ENCODE measurements at places on chromosomes 16 and 17. TPM values are rescaled to one million over a fixed set of nuclear protein-coding genes. Genes with fewer than 3 reads are reported as not detected.
A peak's percentile ranks its signal among the peaks of the same experiment; 100 is the strongest.

DNA sequence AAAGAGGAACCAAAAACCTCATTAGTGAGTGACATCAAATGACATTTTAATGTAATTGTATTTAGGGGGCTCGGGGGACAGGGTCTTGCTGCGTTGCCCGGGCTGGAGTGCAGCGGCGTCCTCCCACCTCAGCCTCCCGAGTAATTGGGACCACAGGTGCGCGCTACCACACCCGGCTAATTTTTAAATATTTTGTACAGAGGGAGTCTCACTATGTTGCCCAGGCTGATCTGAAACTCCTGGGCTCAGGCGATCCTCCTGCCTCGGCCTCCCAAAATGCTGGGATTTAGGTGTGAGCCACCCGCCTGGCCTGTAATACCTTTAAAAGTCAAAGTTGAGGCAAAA, 581 bp downstream of the SNRNP25 start:
- peaks cover 9% of the 10 kb centered on the region for H3K36me3 ChIP-seq
- no peaks in the 10 kb centered on the region for H3K4me1 ChIP-seq
- no peak overlapping the region for H3K27ac ChIP-seq
- H3K4me3 ChIP-seq, result peak overlapping the region; percentile 93
- no peak for DNase-seq
- no peaks in the 10 kb centered on the region for H3K27me3 ChIP-seq

Gene GAN
- polyA plus RNA-seq, result 0.68 TPM

Gene MMP2
- polyA plus RNA-seq, result 6.5 TPM

DNA sequence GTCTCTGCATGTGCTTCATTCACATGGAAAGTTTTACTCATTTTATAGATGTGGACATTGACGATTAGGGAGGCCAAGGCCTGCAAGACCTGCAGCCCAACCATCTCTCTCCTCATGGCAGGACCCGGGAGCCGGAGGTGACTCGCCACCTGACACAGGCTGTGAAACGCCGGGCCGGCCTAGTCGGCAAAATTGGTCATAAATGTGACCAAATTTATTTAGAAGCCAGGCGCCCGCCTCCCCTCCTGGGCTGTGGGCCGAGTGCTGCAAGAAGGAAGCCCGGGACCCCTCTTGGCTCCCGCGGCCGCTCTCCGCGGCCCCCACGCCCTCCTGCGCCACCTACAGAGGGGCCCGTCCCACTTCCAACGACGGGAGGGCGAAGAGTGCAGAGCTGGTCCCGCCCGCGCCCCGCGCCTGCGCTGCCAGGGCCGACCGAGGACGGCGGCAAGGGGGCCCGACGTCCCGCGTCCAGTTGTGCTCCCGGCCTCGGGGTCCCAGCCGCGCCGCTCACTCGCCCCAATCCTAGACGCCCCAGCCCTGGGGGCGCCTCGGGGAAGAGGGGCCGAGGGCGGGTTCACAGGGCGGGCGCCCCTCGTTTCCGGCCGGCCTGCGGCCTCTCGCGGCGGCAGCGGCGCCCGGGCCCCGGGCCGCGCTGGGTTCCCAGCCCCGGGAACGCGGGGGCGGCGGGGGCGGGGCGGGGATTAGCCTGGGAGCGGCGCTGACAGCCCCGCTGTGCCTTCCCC, 47.5 kb downstream of the WNT3 start:
- peak; percentile 34 for DNase-seq
- no peaks in the 10 kb centered on the region for H3K4me1 ChIP-seq
- peak overlapping the region; percentile 56 for H3K4me3 ChIP-seq
- H3K27ac ChIP-seq, result no peak overlapping the region
- H3K27me3 ChIP-seq, result no peaks in the 10 kb centered on the region

Gene INCA1
- polyA plus RNA-seq, result 1.8 TPM

GRCh38 chr16:84574191-84574590, 43.7 kb downstream of the COTL1 start:
- no peak overlapping the region for H3K4me3 ChIP-seq
- H3K36me3 ChIP-seq, result no peaks in the 10 kb centered on the region
- no peak overlapping the region for H3K27ac ChIP-seq
- H3K27me3 ChIP-seq, result no peaks in the 10 kb centered on the region
- peaks cover 4% of the 10 kb centered on the region for H3K4me1 ChIP-seq
- DNase-seq, result no peak

Gene CCL5
- 2.1 TPM for polyA plus RNA-seq

GRCh38 chr16:3470723-3471122, 24.6 kb downstream of the C16orf90 start:
- no peak overlapping the region for H3K27ac ChIP-seq
- no peaks in the 10 kb centered on the region for H3K4me1 ChIP-seq
- no peak for DNase-seq
- H3K27me3 ChIP-seq, result no peaks in the 10 kb centered on the region
- H3K36me3 ChIP-seq, result no peaks in the 10 kb centered on the region

DNA sequence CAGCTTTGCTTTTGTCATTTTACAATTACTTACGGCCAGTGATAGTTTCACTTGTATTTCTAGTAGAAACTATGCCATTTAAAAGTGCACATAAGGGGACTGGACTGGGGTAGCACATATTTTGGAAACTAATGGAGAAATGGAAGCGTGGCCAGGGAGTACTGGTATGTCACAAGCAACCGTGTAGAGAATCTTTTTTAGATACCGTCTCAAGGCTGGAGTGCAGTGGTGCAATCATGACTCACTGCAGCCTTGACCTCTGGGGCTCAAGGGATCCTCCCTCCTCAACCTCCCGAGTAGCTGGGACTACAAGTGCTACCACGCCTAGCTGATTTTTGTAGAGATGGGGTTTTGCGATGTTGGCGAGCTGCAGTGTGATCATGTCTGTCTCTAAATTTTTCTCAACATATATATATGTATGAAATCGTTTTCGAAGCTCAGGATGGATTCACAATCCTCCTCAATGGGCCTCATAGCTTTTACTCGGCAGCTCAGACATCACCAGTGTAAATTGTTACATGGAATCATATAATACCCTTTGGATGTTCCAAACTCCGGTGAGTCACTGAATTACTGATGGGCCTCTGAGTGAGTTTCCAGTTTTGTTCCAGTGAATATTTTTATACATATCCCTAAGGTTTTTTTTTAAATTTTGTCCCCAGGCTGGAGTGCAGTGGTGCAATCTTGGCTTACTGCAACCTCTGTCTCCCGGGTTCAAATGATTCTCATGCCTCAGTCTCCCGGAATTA, 51.7 kb downstream of the ZNF778 start:
- H3K27me3 ChIP-seq, result no peaks in the 10 kb centered on the region
- H3K36me3 ChIP-seq, result peaks cover 10% of the 10 kb centered on the region
- no peak overlapping the region for H3K4me3 ChIP-seq
- H3K4me1 ChIP-seq, result no peaks in the 10 kb centered on the region

Gene EPOP
- 1.4 TPM for polyA plus RNA-seq

DNA sequence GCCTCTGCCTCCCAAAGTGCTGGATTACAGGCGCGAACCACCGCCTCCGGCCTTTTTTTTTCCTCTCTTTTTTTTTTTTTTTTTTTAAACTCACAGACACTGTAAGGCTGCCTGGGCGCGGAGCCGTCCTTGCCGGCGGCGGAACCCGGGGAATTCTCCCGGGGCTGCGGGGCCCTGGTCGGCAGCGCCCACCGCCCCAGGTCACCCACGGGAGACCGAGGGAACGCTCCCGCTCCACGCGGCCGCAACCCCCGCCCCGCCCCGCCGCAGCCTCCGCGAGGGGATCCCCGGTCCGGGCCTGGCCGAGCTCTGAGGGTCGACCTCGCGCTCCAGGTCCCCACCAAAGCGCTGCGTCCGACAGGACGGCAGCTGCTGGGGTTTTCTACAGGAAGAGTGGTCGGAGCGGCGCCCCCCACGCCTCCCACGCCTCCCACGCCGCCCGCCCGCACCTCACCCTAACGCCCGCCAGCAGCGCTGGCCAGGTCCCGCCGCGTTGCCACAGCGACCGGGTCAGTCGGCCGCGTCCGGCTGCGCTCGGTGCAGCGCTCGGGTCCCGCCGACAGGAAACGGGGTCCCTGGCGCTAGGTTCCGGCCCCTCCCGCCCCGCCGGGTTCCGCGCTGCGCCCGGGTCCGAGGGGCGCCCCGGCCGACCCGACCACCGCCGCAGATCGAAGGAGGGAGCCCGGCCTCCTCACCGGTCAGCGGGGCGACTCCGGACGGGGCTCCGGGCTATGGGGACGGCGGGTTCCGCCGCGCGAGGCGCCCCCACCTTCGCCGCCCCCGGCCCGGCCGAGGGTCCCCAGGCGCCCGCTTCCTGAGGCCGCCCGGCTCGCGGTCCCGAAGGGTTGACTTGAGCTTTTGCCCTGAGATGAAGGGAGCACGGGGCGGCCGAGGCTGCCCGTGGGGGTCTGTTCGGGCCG, at the start of gene CCDC57:
Gene CCDC57, minus strand, starts transcription at position 512 of the 920 bp plus-strand sequence. CDS start 10,898 bp downstream, outside the sequence.
- no peaks in the 10 kb centered on the region for H3K27me3 ChIP-seq
- H3K36me3 ChIP-seq, result no peaks in the 10 kb centered on the region
- H3K4me3 ChIP-seq, result peak within 1 kb of the TSS; percentile 76
- peak within 1 kb of the TSS; percentile 77 for H3K27ac ChIP-seq
- peaks cover 11% of the 10 kb centered on the region for H3K4me1 ChIP-seq

GRCh38 chr17:44539673-44540072, 17.6 kb upstream of the FZD2 start:
- no peaks in the 10 kb centered on the region for H3K27me3 ChIP-seq
- no peak overlapping the region for H3K4me3 ChIP-seq
- no peaks in the 10 kb centered on the region for H3K4me1 ChIP-seq

DNA sequence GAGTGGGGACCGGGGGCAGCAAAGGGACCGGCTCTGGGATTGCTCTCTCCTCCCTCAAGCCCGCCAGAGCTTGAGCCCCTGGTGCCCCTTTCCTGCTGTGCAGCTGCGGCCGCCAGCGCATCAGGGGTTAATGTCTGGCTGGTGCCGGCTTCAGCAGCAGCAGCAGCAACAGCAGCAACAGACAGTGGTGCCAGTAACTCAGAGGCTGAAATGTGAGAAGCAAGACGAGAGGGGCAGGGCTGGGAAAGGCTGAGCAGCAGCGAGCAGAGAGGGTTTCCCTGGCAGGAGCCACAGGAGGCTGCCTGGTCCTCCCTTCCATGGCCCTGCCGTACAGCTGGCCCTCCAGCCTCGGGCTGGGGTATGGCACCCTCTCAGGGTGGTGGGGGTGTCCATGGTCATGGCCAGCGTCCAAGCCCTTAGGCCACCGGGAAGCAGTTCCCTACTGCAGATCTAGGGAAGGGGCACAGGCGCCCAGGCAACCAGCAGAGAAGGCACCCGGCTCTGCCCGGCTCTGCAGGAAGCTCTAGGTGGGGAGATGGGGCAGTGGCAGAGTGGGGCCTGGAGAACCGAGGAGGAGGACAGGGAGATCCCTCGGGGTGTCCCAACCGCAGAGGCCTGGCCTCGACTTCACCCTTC, 21.1 kb upstream of the TFAP4 start:
- H3K36me3 ChIP-seq, result no peaks in the 10 kb centered on the region
- H3K4me3 ChIP-seq, result no peak overlapping the region
- peak overlapping the region; percentile 44 for H3K27ac ChIP-seq
- DNase-seq, result peak; percentile 56
- no peaks in the 10 kb centered on the region for H3K4me1 ChIP-seq

- H3K27ac ChIP-seq, result no peak overlapping the region
- H3K4me1 ChIP-seq, result no peaks in the 10 kb centered on the region
- no peaks in the 10 kb centered on the region for H3K27me3 ChIP-seq
- no peak for DNase-seq
- no peak overlapping the region for H3K4me3 ChIP-seq
Observed at GRCh38 chr17:64608571-64608981, 53.5 kb downstream of the SMURF2 start.

GRCh38 chr16:53912155-53912554, 208.2 kb downstream of the FTO start:
- no peaks in the 10 kb centered on the region for H3K27me3 ChIP-seq
- H3K4me1 ChIP-seq, result peaks cover 12% of the 10 kb centered on the region
- H3K27ac ChIP-seq, result no peak overlapping the region
- DNase-seq, result no peak

- no peaks in the 10 kb centered on the region for H3K36me3 ChIP-seq
- no peak overlapping the region for H3K27ac ChIP-seq
- no peak overlapping the region for H3K4me3 ChIP-seq
- H3K4me1 ChIP-seq, result no peaks in the 10 kb centered on the region
- no peaks in the 10 kb centered on the region for H3K27me3 ChIP-seq
Observed at GRCh38 chr17:4165301-4166010, 22.5 kb downstream of the CYB5D2 start.

- H3K27me3 ChIP-seq, result no peaks in the 10 kb centered on the region
- no peak for DNase-seq
- no peaks in the 10 kb centered on the region for H3K36me3 ChIP-seq
- no peak overlapping the region for H3K4me3 ChIP-seq
- no peak overlapping the region for H3K27ac ChIP-seq
Observed at GRCh38 chr16:48583075-48584065, 26.6 kb downstream of the N4BP1 start.

Gene SYT17
- polyA plus RNA-seq, result 11.4 TPM

- DNase-seq, result peak; percentile 59
- H3K27me3 ChIP-seq, result no peaks in the 10 kb centered on the region
- H3K27ac ChIP-seq, result no peak overlapping the region
Observed at GRCh38 chr17:78132084-78132676, 1.6 kb downstream of the TMC8 start.

Gene UTS2R
- polyA plus RNA-seq, result not detected

DNA sequence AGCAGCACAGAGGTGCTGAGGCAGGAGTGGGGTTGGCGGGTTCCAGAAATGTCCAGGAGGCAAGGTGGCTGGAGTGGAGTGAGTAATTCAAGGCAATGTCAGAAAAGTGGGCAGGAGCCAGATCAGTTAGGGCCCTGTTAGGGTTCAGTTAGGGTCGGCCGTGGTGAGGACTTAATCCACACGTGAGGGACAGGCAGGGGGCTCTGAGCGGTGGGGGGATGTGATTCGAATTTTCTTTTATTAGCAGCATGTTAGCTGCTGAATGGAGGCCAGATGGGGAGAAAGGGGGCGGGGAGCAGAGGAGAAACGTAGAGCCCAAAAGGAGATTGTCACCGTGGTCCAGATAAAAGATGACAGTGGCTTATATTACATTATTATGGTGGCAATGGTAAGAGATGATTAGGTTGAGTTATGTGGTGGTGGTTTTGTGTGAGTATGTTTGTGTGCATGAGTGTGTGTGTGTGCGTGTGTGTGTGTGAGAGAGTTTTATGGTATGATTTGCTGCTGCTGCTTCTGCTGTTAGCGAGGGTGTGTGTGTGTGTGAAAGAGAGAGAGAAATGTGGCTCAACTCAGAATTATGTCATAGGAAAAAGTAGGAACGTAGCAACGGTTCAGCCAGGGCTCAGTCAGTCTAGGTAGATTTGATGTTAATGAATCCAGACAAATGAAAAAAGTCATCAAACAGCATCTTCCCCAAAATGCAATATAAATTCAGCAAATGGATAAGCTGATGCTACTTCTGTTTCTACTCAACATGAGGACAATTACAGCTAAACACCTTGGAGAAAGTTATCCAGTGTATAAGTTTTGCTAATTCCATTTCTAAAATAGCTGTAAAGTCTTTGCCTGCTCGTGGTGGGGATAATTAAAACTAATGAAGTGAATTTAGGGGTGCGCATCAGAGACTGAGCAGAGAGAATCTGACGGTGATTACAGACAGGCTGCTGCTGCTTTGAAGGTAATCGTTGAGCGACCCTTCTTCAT, 390.6 kb downstream of the HAPSTR1 start:
- no peak overlapping the region for H3K27ac ChIP-seq
- no peaks in the 10 kb centered on the region for H3K27me3 ChIP-seq
- no peaks in the 10 kb centered on the region for H3K36me3 ChIP-seq
- H3K4me3 ChIP-seq, result no peak overlapping the region

DNA sequence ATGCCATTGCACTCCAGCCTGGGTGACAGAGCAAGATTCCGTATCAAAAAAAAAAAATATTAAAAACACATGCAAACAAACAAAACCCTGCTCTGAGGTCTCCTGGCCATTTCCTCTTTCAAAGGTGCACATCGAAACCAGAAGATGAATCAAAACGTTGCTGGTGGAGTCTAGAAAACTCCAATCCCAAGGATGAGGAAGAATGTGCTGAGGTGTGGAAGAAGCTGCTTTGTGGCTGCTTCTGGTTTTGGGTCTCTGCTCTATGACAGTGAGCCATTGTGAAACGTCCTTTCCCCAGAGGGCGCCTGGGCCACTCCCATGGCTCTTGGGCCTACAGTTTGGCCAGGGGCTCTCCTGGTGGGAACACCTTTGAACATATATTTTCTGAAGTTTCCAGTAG, 112.6 kb downstream of the IRF8 start:
- no peak overlapping the region for H3K27ac ChIP-seq
